ENCODE measurements at places on chromosomes 6 and 20.

- DNase-seq = peak; percentile 65
Measured at GRCh38 chr6:1596088-1596852, 13.4 kb upstream of the FOXC1 start.

- DNase-seq = no peak
Measured at GRCh38 chr20:45340951-45341350, 7.3 kb downstream of the SDC4 start.

GRCh38 chr6:134510920-134511319, 193.0 kb upstream of the SGK1 start:
- no peak for DNase-seq

GRCh38 chr6:72946774-72947173, 278.5 kb downstream of the KHDC1L start:
- no peak for DNase-seq

DNA sequence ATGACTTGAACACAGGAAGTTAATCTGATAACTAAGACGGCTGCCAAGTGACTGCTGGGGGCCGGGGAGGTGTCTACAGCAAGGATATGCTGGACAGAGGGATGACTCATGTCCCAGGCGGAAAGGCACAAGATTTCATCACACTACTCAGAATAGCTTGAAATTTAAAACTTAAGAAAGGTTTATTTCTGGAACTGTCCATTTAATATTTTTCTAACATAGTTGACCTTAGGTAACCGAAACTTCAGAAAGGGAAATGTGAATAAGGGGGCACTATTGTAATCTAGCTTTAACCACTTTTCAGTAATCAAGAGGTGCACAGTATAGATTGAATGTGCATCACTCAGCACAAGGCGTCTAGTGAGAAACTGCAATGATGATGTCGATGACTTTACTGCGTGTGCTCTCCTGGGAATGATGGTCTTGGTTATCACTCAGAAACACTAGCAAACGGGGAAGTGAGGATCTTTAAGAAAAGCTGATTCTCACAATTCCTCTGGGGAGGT, 171.5 kb downstream of the QKI start:
- DNase-seq = no peak

DNA sequence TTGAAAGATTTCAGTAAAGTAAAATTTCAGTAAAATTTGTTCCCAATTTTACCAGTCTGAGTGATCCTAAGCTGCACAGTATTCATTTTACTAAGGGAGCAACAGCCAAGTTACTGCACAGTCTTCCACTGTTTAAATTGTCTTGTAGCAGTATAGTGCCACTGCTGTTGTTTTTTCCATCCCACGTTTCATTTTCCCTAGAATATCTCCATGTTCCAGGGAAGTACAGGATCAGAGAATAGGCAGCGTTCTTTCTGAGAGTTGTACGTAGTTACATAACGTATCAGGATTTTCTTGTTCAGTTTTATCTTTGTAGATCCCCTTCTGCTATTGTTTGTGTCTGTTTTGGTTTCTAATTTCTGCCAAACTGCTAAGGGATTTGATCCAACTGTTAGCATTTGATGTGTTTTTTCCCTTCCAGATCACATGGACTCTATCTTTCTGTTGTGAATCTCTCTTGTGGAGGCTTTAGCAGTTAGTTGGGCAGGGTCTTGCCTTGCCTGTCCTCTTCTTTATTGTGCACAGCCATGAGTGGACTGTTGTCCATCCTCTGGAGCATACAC, 38.4 kb downstream of the BCKDHB start:
- DNase-seq = no peak

DNA sequence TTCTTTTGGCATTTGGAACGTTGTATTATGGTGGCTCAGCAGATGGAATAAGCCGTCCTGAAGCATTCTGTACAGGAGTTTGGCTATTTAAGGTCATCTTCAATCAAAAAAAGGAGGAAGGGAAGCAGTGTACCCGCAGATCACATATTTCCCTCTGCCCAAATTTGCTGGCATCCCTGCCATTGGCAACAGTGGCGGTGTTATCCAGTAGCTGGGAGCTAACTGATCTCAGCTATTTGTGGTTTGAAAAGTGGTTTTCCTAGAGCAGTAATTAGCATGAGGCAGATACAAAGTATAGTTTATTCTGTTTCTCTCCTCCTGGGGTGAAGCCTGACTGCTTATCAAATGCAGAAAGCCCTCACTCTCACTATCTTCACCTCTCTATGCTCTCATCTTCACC, 576.8 kb downstream of the QKI start:
- DNase-seq = no peak

DNA sequence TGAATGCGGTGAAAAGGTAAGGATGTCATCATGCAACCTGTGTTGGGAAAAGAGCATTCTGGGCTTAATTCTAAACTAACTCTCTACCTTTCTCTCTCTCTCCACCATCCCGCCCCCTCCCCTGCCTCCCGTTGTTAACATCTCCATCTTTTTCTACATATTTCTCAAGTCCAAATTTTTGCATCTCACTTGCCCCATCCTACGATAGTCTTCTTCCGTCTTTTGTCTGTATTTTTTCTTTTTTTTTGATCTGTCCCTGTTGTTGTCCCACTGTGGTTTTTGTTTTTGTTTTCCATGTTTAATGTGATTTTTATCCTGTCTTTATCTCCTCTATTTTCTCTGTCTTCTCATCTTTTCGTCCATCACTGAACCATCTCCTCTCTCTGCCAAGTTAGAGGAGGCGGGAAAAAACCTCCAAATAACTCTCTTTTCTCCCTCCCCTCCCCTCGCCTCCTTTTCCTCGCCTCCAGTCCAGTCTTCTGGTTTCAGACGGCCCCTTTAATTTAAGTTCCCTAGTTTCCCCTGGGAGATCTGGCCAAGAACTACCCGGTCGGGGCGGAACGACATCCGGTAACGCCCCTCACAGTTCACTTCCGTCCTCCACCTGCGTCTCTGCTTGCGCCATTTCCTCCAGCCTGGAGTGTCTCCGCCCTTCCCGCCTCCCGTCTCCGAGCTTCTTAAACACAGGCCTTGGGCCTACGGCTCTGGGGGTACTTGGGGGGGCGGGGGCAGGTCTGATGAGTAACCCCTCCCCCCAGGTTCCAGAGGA, at the start of gene NFKBIL1:
Gene NFKBIL1 (plus strand): TSS at position 651 of the 769 bp plus-strand sequence. CDS start 87 bp downstream, at position 738.
- peak; percentile 86 for DNase-seq

DNA sequence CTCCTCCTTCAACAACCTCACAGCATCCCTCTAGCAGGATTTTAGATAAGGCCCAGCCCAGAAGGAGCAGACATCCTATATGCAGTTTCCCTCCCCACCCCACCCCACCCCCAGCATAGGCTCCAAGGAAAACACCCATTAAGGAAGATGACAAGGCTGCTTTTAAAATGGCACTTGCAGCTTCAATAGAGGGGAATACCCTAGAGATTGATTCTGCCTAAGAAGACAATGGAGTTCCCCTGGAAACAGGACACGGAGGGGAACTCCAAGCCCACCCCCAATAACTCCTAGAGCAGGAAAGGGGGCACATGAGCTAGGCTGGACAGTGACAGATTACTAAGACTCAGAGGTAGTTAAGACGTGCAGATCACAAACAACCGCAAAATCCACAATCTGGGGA, 34.7 kb downstream of the CPNE5 start:
- DNase-seq = no peak

DNA sequence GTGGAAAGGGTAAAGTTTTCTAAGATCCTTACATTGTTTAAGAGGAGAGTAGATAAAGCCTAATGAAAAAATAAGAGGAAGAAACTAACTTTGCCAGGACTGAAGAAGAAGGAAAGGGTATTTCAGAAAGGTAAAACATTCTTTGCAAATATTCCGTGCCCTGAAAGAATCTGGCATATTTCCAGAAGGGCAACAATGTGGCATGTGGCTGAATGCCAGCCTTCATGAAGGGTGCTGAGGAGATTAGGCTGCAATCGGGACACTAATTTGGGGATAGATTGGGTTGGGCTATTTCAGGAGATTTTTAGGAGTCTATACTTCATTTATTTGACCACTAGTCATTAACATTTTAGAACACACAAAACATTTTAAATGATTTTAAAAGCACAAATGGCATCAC, 16.2 kb upstream of the UFL1 start:
- DNase-seq = no peak
